ENCODE measurements at places on chromosomes 11 and 22. TPM values are rescaled to one million over a fixed set of nuclear protein-coding genes. Genes with fewer than 3 reads are reported as not detected.

CRY2 gene
- 11.6 TPM for total RNA-seq

TSGA10IP gene
- total RNA-seq: not detected

CDHR5 gene
- total RNA-seq: not detected

SULT4A1 gene
- 0.50 TPM for total RNA-seq

CCDC15 gene
- total RNA-seq: 3.1 TPM

SCGB1A1 gene
- total RNA-seq: not detected

SLC5A12 gene
- 0.34 TPM for total RNA-seq

CARD10 gene
- total RNA-seq: 15.7 TPM

PNPLA5 gene
- total RNA-seq: not detected

CALCA gene
- not detected for total RNA-seq

TSPAN32 gene
- total RNA-seq: not detected

C11orf86 gene
- not detected for total RNA-seq

GAL3ST3 gene
- not detected for total RNA-seq

TSSK2 gene
- under 0.01 TPM for total RNA-seq

P2RY2 gene
- total RNA-seq: 30.9 TPM

VSIG10L2 gene
- 0.14 TPM for total RNA-seq

POLDIP3 gene
- total RNA-seq: 21.5 TPM

MUC5AC gene
- not detected for total RNA-seq

NNMT gene
- total RNA-seq: 0.34 TPM

MUS81 gene
- 50.8 TPM for total RNA-seq

SCGB1C1 gene
- total RNA-seq: not detected

MRGPRE gene
- not detected for total RNA-seq

RELT gene
- total RNA-seq: 4.4 TPM

KCNE3 gene
- 0.43 TPM for total RNA-seq

MAML2 gene
- 6.8 TPM for total RNA-seq

GLB1L2 gene
- 4.4 TPM for total RNA-seq
